ENCODE measurements at places on chromosomes 2 and 18.

GRCh38 chr2:165902934-165903333 is 50.6 kb downstream of the TTC21B start:
- no peak for DNase-seq

GRCh38 chr2:110789706-110790105 is 57.3 kb downstream of the ACOXL start:
- DNase-seq: no peak

DNA sequence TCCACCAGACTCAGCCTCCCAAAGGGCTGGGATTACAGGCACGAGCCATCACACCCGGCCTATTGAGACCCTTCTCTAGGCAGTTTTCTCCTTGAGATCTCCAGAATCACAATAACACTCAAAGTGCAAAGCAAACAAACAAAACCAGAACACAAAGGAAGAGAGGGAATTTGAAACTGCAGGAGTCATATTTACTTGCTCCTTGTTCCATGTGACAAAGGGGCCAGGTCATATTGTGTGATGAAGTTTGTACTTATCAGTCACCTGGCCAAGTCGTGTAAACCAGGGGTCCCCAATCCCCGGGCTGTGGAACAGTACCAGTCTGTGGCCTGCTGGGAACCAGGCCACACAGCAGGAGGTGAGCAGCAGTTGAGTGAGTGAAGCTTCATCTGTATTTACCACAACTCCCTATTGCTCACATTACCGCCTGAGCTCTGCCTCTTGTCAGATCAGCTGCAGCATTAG is 26.5 kb downstream of the SCYGR8 start:
- no peak for DNase-seq

- no peak for DNase-seq
Measured at GRCh38 chr2:152609154-152609553, 108.1 kb downstream of the PRPF40A start.

- DNase-seq: no peak
Measured at GRCh38 chr2:239223310-239224198, 177.3 kb downstream of the HDAC4 start.

GRCh38 chr2:66573416-66573815 is 138.5 kb downstream of the MEIS1 start:
- no peak for DNase-seq

DNA sequence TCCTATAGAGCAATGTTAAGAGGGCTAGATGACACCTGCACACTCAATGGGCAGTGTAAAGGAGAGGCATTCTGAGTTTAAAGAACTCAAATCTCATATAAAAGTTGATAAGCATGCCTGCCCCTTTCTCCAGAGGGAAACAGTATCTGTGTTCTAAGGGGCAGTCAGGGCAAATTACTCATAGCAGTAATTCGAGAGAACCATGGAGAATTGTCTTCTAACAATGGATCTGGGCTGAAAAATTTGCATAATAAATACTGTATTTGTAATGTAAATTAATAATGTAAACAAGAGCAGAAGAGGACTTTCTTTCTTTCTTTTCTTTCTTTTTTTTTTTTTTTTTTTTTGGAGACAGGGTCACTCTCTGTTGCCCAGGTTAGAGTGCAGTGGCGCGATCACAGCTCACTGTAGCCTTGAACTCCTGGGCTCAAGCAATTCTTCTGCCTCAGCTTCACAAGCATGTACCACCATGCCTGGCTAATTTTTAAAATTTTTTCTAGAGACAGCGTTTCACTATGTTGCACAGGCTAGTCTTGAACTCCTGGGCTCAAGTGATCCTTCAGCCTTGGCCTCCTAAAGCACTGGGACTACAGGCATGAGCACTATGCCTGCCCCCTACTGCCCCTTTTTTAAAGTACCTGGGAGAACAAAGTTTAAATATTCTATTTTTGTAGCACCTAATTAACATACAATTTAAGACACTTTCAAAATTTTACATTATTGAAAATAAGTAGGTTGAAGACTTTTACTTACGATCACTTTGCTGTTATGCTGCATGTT is 70.6 kb downstream of the OTX1 start:
- no peak for DNase-seq

Measured in stimulated activated naive CD8-positive, alpha-beta T cell treated with anti-CD3 and anti-CD28 coated beads, Interleukin-15, amount 100 ng/mL, for 72 hours (primary cell).